Vagina (tissue), 2 donors: ENCODE measurements at places on chromosomes 4 and X.

DNA sequence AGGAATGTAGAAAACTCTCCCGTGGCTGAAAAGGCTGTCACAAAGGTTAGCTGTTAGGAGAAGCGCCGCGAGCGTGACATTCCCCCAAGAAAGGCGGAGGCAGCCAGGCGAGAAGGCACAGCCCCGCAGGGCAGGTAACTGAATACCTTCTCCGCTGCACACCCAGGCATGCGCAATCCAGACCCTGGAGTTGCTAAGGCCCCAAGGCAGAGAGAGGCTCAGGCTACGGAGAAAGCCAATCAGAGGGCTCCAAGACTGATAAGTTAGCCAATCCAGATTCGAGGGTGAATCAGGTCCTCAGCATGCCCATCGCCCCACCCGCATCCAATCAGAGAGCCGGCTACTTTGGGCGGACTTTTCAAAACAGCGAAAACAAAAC lies 485 bp upstream of the CCNG2 start:
- DNase-seq: peak; percentile 99

DNA sequence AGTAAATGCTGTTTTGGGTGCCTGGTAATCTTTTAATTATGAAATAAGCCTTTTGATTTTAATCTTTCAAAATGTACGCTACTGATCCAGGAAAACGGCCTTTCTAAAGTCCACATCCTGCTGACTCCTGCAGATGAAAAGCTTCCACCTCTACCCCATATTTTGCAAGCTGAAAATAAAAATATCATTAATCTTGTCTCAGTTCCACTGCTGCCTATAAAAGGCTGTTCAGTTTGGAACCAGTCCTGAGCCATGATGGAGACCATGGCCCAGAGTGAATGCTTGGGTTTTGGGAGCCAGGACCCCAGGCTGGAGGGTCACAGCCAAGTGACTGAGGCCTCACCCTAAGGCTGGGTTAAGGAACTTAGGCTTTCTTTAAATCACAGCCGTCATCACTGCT lies 110.8 kb downstream of the AFF1 start:
- no peak for DNase-seq

DNA sequence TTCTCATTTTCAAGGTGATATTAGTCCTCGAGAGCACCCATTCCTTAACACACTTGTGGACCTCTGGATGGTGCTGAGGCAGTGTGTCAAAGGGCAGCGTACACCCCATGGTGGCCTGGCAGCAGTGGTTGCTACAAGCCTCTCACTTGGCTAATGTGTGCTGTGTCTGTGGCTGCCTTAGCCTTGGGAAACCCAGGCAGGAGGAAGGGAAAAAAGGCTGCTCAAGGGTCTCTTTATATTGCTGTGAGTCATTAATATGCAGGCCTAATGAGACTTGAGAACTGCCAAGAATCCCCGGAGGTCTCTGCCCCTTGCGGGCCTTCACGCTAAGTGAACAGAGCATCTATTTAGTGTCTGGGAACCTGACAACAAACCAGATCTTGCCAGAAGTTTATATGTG lies 7.0 kb downstream of the PCDH10 start:
- no peak for DNase-seq

DNA sequence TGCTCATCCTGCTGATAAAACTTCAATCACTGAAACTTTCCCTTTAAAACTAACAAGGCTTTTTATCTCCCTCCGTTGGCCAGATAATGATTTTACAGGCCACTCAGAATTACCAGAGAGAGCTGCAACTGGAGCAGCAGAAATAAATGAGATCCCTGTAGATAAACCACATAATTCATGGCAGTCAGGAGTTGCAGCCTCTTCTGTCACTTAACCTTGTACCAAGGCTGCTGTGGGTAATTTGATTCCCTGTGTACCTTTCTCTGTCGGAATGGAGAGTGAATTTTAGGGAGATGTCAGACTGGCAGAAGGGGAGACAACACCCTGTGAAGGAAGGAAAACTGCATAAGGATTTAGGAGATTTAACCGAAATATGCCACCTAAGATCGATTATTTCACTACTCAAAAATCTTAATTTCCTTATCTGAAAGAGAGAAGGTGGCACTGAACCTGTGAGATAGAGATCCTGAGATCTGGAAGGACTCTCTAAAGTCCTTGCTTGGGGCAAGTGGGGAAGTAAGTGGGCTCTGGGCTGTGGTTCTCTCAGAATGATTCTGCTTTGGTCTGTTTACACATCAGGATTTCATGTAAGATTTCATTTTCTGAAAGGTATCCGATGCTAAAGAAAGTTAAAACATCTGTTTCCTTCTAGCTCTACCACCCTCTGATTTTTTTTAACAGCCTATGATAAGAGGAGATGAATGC lies 14.3 kb upstream of the TSPAN5 start:
- DNase-seq: no peak

DNA sequence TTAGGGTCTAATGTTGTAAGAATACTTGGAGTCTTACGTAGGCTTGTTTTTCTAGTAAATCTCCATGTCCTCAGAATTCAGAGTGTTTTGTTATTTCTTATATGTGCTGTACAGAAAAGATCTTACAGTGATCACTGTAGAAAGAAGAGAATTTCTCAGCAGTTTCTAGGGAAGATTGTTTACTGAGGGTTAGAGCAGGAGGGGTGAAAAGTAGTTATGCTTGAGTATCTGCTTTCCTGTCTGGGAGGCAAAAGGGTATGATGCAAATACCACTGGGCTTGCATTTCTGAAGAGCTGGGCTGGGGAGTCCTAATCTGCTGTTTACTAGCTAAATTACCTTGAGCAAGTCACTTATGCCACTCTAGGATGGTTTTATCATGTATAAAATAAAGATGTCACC lies 78.2 kb downstream of the BEND4 start:
- no peak for DNase-seq

DNA sequence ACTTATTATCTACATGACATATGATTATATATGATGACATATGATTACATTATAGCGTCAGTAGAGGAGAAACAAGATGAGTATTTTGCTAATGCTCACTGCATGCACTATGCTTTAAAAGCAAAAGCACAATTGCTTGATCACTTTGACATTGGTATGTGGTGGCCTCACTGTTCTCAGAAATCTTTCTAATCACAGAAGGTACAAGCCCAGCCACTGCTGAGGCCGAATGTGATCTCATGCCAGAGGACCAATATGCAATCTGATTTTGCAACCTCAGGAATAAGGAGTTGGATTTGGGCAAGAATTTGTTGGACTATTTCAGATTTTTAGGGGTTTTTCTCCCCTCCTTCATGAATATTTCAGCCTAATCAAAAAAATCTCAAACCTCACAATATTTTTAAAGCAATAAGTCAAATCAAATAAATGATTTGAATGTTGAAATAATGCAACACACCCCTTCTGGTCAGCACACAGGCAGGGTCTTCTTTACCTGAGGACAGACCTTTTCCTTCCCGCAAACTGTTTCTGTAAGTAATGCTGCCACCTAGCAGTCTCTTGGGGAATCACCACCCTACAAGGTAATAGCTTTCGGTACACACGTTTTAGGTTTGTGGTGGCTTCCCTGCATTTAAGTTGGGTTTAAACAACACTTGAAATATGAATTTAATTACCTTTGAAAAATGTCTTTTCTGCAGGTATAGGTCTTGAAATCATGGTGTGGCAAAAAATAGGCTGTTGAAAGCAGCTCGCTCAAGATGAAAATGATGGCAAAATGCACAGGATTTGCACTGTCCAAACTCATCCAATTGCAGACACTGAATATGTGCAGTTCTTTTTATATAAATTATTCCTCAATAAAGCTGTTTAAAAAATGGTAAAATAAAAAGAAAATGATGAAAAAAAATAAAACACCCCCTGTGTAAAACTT lies 4.8 kb upstream of the CXCL13 start:
- no peak for DNase-seq

- DNase-seq: no peak
These were observed 64.4 kb downstream of the CXCL13 start for GRCh38 chr4:77669946-77670590.

DNA sequence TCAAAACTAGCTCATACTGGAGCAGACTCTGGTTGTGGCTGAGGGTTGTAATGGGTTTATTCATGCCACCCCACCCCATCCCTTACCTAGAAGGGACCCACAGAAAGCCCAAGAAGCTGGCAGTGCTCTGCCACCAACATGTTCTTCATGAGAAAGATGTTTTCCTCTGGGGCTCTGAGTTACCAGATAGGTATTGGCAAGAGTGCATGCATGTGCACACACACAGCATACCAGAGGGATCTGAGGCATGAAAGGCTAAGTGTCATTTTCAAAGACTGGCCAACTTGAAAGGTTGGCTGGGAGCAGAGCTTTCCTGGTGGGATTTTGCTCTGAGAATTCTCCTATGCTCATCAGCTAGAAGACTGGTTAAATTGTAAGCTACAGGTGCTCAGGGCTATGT lies 65.2 kb downstream of the PHOX2B start:
- no peak for DNase-seq

DNA sequence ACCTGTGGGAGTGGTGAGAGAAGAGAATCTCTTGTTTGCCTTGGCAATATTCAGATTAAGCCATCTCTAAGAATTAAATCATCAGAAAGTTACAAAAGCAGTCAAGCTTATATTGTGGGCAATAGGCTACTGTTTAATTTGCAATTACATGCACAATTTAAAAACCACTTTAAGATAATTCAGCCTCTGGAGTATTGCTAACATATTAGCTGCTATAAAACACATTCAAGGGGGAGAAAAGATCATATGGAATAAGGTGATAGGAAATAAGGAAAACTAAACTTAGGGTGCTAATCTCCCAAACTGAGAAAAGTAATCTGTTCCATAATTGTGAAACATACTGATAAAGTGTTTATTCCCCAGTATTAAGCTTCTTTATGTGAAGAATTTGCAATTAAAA lies 103.9 kb downstream of the ARAP2 start:
- DNase-seq: no peak

DNA sequence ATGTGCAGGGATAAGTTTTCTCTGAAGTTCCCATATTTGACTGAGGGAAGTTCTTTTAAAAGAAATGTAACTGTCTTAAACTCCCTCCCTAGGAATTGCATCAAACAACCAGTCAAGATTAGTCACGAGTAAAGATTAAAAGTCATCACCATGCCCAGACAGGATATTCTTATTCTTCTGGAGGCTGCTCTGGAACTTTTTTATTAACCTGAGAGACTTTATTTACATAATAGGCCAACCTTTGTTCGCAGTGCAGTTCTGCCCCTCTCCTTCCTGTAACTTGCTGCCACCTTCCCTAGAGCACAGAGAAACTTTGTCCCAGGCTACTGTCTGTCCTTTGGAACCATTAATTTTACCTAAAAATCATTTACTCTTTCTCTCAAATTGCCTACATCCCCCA lies 9.8 kb upstream of the HERC3 start:
- no peak for DNase-seq

GRCh38 chr4:152586668-152587067 lies 50.8 kb upstream of the FBXW7 start:
- no peak for DNase-seq

GRCh38 chrX:13433298-13433605 lies 113.4 kb upstream of the ATXN3L start:
- no peak for DNase-seq

DNA sequence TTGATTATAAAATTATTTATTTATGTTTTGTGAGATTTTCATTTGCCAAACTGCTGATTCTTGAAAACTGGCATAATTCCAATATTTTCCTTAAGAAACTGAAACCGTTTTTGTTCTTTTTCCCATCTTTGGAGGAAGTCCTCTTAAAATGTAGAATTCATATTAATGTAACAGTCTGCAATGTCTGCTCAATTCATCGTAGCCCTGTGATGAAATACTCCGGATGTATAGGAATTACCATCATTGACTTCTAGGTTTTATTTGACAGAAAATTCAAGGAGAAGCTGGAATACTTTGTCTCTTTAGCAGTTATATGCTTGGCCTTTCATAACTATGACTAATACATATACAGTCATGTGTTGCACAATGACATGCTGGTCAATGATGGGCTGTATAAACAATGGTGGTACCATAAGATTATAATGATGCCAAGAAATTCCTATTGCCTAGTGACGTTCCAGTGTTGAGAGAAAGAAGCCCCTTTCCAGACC lies 185.0 kb upstream of the GPRIN3 start:
- DNase-seq: no peak

DNA sequence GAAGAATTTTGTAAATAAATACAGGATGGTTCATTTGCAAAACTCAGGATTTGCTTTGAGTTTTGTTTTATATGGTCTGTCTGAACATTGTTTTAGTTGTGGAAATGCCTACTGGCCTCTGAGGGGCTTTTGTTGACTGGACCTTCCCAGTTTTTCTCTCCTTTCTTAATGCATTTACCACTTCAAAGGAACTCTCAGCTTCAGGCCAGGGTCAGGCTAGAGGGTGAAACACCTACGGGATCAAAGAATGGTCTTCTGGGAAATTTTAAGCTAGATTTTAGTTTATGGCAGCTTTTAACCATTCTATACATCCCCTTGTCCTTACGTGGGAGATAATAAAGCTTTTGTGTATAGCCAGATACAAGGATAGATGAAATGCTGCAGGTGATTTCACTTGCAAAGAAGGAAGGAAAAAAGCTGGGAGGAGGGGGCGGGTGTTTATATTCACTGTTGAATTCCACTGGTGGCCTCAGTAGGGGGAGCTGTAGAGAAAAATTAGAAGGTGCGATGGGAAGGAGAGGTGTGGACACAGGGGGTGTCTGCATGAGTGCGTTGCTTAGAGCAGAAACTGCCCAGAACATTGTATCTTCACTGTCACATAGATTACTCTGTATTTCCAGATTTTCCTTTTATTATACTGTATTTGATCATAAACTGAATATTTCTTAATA lies 151.8 kb downstream of the TSPAN5 start:
- peak; percentile 3 for DNase-seq

GRCh38 chr4:75180790-75181776 lies 248.2 kb downstream of the PARM1 start:
- DNase-seq: no peak

DNA sequence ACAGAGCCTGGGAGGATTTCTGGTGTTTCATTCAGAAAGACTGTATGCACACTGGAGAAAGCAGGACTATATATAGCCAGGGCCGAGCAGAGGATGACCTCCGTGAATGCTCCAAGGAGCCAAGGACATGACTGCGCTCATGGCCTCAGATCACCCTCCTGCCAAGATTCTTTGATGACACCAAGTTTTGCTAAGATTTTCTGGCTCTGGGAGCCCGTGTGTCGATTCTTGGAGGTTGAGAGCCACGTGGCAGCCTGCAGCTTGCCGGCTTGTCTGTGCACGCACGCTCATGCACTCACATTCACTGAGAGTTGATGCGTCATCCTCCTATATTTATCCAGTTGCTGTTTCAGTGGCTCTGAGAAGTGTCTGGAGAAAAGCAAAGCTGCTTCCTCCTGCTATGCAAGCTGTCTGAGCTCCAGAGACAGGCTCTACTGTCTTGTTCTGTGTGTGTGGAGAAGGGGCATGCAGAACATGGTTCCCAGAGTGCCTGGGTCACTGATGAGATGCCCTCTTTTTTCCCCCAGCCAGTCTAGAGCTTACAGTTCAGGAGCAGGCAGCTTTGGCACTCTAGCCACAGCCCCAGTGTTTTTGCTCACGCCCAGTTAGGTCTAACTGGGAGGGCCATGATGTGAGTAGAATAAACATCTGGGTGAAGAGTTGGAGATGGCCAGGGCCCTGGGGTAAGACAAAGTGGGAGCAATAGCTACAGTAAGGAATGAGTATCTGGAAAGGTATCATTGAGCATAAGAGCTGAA lies 64.9 kb upstream of the SCOC start:
- DNase-seq: peak; percentile 70

- no peak for DNase-seq
These were observed 169.6 kb downstream of the CAMK2D start for GRCh38 chr4:113591982-113592381.

- no peak for DNase-seq
These were observed 81.2 kb downstream of the LIMCH1 start for GRCh38 chr4:41619161-41619560.
